Stimulated activated naive CD4-positive, alpha-beta T cell treated with Interleukin-2 at 50 U/mL for 16 hours (primary cell): ENCODE measurements at places on chromosomes 7 and 10.
A peak's percentile ranks its signal among the peaks of the same experiment; 100 is the strongest.

DNA sequence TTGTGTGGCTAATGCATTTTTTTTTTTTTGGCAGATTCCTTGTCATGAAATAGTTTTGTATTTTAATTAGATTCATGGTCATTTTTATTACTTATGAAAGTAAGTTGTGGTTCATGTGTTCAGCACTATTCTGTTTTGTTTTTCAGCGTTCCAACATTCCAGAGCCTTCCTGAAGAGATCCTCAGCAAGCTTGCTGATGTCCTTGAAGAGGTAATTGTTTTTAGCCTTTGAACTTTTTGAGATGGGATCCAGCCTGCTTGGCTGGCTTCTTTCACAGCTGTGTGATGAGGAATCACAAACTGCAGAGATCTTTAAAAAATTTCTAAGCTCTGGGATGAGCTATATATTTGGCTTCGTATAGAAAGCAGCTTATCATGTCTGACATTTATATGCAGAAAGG, 208.0 kb upstream of the CSTF2T start:
- no peak for DNase-seq

DNA sequence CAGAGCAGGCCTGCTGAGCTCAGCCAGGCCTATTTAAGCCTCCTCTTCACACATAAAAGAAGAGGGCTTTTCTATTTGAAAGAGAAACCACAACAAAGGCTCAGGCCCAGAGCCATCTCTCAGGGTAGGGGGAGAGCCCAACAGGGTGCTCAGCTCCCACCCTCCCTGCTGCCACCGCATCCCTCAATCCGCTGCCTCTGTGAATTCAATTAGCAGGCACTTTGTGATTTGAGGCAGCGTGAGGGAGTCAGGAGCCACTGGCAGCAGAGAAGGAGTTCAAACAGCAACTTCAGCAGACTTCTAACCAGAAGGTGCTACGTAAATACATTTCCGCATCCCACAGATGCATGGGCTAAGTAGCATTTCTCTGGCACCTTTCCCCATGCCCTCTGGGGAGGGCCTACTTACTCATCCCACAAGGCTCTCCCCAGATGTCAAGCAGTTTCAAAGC, 45.2 kb downstream of the LRRC20 start:
- DNase-seq, result no peak

GRCh38 chr7:110573862-110574528, 516.9 kb upstream of the LRRN3 start:
- no peak for DNase-seq

DNA sequence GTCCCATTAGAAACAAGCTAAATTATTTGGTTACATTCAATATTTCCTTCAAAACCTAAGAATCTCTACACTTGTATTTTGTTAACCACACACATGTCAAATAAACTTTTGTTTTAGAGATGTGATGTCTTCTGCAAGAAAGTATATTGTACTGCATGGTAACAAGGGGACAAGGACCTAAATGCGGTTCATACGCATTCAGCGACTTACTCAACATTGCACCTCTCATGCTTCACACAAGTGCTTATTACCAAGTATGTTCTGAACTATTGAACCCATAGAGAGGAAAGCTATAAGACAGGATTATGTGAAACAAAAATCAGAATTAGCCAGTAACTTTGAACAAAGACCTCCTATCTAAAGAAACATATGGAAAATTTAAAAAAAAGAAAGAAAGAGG, 68.3 kb downstream of the CREB5 start:
- DNase-seq, result no peak

GRCh38 chr10:132946806-132947546, 4.6 kb upstream of the CFAP46 start:
- DNase-seq, result no peak

DNA sequence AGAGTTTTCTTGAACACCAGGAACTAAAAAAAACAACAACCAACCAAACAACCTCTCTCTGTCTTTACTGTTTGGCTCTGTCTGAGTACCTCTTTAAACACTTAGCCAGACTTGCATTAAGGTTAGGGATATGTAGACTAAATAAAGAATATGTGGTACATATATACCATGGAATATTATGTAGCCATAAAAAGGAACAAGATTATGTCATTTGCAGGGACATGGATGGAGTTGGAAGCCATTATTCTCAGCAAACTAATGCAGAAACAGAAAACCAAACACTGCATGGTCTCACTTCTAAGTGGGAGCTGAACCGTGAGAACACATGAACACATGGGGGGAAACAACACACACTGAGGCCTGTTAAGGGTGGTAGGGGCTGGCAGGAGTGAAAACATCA, 116.0 kb upstream of the ANTXRL start:
- DNase-seq, result no peak

DNA sequence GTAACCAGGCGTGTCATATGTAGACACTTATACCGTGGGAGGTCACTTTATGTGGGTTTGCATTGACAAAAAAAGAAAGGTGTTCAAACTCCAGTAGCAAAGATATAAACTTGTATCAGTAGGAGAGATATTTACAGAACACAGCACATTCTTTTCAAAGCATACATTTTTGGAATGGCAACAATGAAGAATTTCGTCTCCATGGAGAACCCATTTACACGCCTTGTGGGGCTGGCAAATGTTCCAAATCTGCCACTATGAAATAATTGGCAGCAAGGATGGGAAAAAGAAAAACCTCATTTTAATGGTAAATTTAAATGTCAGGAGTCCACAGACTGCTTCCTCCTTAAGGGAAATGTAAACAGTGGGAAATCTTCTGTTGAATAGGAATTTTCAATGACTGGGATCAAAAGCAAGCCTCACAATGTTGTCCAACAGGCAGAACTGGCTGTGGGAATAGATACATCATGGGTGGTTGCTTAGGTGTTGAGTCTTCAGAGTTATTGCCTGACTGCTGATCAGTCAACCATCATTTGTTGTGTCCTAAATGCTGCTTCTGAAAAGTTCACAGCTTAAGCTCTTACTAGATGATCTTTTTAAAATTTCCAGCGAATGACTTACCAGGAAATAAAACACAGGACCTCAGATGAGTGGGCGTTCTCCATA, 256.6 kb upstream of the SEMA3C start:
- no peak for DNase-seq

DNA sequence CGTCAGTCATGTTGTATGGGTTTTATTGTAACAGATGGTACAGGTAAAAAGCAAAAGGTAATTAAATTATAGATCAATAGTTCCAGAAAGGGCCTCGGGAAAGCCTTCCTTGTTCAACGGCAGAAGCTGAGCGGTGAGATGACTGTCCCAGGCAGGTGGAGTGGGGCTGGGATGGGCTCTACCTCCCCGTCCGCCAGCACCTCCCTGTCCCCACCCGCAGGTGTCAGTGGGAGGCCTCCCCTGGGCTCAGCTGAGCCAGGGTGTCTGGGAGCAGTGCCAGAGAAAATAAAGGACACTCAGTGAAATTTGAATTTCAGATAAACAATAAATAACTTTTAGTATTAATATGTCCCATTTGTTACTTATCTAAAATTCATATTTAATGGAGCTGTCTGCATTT, 58.9 kb downstream of the CLRN3 start:
- DNase-seq, result no peak

GRCh38 chr7:69002416-69002815, 595.9 kb upstream of the AUTS2 start:
- no peak for DNase-seq

DNA sequence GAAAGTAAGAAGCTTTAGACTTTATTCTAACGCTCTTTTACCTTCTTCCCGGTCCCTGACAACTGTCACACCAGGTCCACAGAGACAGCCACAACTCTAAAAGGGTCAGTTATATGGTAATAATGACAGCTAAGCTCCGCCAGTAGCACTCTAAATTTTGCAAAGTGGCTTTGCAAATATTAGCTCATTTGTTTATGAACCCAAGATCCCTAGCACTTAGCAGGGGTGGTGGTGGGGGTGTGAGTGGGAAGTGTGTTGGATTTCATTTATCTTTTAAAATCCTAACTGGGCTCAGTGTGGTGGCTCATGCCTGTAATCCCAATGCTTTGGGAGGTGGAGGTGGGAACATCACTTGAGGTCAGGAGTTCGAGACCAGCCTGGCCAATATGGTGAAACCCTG, 34.8 kb upstream of the SDK1 start:
- no peak for DNase-seq

DNA sequence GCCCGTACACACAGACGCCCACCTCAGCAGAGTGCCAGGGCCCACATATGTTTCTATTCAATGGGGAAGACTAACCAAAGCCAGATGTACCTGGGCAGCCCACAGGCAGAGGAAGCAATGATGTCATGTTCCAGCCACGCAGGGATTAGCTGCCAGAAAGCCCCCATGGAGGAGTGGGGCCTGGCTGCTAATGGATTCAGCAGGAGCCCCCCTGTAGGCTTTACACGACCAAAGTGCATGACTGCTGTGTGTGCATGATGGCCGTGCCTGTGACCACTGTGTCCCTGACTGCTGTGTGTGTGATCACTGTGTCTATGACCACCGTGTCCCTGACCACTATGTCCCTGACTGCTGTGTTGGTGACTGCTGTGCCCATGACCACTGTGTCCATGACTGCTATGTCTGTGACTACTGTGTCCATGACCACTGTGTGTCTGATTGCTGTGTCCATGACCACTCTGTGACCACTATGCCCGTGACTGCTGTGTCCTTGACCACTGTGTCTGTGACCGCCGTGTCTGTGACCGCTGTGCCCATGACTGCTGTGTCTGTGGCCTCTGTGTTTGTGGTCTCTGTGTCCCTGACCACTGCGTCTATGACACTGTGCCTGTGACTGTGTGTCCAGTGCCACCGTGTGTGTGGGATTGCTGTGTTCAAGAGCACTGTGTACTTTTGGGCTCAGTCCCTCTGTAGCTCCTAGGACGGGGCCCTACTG, 409.3 kb downstream of the RPS24 start:
- DNase-seq, result no peak

DNA sequence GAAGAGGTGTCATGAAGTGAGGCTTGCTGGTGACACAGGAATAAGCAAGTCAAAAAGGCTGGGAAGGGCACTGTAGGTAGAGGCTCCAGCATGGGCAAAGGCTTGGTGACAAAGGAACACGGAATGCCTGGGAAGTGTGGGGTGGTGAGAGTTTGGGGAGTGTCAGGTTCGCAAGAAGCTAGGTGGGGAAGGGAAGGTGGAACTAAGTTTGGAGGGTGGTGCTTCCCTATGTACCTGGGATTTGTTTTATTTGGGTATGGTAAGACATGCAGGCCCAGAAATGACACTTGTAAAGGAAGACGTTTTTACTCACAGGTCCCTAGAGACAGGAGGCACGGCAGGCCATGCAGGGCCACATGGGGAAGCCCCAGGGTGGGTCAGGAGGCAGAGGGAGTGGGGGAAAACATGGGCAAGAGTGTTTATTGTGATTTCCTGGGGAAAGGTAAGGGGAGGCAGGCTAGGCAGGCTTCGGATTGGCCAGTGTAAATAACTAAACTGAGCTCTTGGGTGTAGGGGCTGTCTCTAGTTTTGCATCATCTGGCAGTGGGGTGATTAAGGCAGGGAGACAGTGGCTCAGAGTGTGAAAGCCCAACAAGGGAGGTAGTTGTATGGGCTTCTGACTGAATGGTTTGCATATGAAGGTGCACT, 52.1 kb downstream of the SH2D4B start:
- DNase-seq, result no peak

DNA sequence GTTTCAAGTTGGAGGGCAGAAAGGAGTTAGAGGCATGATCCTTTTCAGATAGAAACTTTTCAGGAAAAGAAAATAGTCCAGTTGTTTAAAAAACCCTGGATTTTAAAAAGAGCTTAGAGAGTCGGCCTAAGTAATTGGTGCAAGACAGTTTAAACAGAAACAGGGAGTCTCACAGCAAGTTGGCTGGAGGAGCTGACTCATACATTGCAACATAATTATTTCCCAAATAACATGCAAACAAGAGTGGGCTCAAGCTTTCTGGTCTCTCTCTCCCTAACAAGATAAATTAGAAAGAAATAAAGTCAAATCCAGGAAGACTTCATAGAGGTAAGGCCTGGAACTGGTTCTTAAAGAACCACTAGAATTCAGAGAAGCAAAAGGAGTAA, 100.3 kb upstream of the AGBL3 start:
- no peak for DNase-seq

DNA sequence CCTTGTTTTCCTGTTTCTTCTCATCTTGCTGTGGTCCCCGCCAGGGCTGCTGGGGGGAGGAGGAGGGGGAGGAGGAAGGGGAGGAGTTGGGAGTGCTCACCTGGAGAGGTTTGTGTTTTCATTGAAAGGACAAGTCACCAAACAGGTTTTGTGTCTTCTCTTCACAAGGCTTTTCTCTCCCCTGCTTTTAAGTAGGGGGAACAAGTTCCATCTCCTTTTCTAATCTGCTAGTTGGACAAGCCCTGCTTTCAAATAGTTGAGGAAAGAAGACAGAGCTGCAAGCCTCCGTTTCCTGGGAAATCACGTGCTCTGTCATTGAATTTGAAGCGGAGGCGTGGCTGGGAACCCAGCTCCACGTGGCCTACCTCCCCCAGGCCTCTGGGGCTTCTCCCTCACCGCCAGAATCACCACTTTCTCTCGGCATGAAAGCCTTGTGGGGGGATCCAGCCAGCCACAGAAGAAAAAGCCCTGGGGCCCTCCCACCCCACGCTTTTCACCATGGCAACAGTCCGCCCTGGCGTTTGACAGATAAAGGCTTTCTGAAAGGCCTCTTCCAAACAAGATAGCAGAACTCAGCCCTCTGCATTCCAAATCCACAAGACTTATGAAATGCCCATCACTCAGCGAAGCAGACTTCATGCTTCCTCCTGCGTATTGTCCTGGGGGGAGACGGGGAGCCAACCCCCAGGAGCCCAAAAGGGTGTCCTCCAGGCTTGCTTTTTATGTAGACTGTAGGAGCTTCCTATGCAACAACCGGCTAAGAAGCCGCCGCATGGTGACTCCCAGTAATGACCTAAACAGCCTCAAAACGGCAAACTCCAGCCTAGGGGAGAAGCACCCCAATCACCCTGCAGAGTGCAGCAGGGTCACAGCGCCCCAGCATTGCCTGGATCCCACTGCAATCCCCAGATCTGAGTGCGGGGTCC, 51.7 kb downstream of the PROSER2 start:
- DNase-seq, result peak; percentile 8

- no peak for DNase-seq
Measured at GRCh38 chr10:108469940-108470339, 1305.4 kb upstream of the SORCS1 start.

DNA sequence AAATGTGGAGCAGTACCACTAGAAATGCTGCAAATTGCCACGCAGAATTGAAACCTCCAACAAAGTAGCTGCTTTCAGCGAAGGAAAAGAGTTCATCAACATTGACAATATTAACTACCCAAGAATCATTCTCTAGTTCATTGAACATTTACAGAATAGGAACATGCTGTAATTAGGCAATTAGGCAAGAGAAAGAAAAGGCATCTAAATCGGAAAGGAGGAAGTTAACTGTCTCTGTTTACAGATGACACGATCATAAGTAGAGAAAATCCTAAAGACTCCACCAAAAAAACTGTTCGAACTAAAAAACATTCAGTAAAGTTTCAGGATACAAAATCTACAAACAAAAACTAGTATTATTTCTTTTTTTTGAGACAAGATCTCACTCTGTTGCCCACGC, 8.9 kb upstream of the PKD1L1 start:
- no peak for DNase-seq

- DNase-seq, result no peak
Measured at GRCh38 chr10:32687546-32687945, 241.6 kb downstream of the CCDC7 start.

GRCh38 chr7:84999450-84999849, 187.4 kb downstream of the SEMA3D start:
- no peak for DNase-seq
